ENCODE measurements at places on chromosomes 5 and 9. TPM values are rescaled to one million over a fixed set of nuclear protein-coding genes. Genes with fewer than 3 reads are reported as not detected.

PRSS3 gene
- total RNA-seq, result 5.7 TPM

SARDH gene
- total RNA-seq, result 0.18 TPM

FOXD4L5 gene
- total RNA-seq, result under 0.01 TPM

SCGB3A2 gene
- not detected for total RNA-seq

SPATA9 gene
- not detected for total RNA-seq

SPINK6 gene
- not detected for total RNA-seq
